Renal cortical epithelial cell (primary cell): ENCODE measurements at places on chromosomes 7 and 10. TPM values are rescaled to one million over a fixed set of nuclear protein-coding genes. Genes with fewer than 3 reads are reported as not detected.

- DNase-seq: peak; percentile 2
Observed at GRCh38 chr7:50069613-50070012, 23.4 kb downstream of the ZPBP start.

DNA sequence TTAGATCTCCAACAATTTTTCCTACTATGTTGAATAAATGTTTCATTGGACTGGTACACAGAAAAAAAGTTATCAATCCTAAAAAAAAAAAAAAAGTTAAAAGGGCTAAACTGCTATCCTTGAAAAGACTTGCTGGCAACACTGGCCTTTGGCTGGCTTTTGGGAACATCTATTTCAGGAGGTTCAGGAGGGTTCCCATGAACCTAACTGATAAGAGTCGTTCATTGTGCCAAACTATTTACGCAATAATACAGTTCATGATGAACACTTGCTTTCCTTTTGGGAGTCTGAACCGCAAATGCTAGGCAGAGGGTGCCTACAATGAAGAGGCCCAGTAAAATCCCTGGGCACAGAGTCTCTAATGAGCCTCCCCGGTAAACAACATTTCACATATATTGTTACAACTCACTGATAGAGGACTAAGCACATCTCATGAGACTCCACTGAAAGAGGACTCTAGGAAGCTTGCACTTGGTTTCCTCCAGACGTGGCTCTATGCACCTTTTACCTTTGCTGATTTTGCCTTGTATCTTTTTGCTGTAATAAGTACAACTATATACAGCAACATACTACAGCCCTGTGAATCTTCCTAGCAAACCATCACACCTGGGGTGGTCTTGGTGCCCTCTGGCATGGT is 45.0 kb downstream of the ZFAND4 start:
- no peak for DNase-seq

GRCh38 chr10:58754469-58755339 is 242.0 kb downstream of the BICC1 start:
- no peak for DNase-seq

- DNase-seq: no peak
Observed at GRCh38 chr10:130631142-130632096, 495.2 kb downstream of the GLRX3 start.

GRCh38 chr10:70664702-70665195 is 7.6 kb upstream of the ADAMTS14 start:
- DNase-seq: peak; percentile 97

DNA sequence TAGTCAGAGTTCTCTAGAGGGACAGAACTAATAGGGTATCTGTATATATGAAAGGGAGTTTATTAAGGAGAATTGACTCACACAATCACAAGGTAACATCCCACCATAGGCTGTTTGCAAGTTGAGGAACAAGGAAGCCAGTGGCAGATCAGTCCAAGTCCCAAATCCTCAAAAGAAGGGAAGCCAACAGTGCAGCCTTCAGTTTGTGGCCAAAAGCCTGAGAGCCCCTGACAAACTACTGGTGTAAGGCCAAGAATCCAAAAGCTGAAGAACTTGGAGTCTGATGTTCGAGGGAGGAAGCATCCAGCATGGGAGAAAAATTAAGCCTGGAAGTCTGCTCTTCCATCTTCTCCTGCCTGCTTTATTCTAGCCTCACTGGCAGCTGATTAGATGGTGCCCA is 1107.2 kb upstream of the CELF2 start:
- no peak for DNase-seq

DNA sequence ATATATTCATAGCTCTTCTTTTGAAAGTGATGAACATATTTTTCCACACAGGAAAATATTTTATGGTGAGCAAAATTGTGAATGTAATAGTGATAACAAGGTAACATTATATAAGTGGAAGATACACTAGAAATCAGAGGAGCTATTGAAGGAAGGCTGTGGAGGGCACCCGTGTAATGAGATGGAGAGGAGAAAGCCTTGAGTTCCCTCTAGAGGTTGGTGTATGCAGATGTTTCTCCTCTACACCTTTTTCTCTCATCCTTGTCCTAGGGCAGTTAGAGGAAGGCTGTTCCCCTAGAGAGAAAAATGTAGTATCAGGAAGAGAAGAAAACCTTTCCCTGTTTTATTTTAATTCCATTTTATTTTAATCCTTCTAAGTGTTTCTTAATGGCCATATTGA is 54.6 kb upstream of the NRG3 start:
- DNase-seq: peak; percentile 50

GRCh38 chr7:41818765-41819398 is 116.0 kb upstream of the INHBA start:
- DNase-seq: no peak

DNA sequence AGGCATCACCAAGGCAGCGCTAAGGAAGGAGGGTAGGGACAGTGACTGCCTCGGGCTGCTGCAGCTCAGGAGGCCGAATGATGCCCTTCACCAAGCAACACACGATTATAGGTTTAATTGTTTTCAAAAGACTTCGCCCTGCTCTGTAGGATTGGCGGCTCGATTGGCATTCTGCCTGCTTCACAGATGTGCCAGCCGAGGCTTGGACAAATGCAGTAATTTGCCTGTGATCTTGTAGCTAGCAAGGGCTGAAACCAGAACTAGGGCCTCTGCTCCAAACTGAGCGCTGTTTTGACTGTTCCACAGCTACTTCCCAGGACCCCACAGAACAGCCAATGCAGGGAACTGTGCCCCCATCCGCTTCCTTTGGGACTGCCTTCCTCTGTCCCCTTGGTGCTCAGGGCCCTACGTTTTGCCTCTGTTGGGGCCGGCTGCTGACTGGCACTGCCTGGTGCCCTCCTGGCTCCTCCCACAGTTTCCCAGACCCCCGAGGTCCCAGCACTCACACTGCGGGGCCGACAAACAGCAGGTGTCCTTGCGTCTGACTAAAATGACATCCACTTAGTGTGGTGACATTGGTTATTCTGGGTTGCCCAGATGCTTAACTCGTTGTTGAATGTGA is 62.6 kb upstream of the EN2 start:
- no peak for DNase-seq

GRCh38 chr7:91320366-91321078 is 56.3 kb downstream of the FZD1 start:
- DNase-seq: no peak

Gene SPDYE5
- total RNA-seq: 0.10 and 0.35 TPM in 2 replicates

Gene SHTN1
- 11.6 and 35.9 TPM in 2 replicates for total RNA-seq

DNA sequence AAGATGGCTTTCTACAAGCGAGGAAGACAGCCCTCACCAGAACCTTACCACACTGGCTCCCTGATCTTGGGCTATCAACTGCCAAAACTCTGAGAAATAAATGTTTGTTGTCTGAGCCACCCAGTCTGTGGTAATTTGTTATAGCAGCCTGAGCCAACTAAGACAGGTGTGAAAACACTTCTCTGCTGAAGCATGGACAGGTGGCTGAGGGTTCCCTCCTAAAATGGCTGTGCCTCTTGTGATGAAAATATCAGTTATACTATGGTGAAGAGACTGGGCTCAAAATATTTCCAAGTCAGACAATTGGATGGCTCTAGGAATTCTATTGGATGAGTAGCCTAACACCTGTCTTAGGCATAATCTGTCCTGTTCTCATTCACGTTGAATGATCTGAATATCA is 78.1 kb downstream of the CDK1 start:
- DNase-seq: no peak

GRCh38 chr7:107330478-107330877 is 139.4 kb upstream of the GPR22 start:
- DNase-seq: no peak
